ENCODE measurements at places on chromosomes 5 and 9.

DNA sequence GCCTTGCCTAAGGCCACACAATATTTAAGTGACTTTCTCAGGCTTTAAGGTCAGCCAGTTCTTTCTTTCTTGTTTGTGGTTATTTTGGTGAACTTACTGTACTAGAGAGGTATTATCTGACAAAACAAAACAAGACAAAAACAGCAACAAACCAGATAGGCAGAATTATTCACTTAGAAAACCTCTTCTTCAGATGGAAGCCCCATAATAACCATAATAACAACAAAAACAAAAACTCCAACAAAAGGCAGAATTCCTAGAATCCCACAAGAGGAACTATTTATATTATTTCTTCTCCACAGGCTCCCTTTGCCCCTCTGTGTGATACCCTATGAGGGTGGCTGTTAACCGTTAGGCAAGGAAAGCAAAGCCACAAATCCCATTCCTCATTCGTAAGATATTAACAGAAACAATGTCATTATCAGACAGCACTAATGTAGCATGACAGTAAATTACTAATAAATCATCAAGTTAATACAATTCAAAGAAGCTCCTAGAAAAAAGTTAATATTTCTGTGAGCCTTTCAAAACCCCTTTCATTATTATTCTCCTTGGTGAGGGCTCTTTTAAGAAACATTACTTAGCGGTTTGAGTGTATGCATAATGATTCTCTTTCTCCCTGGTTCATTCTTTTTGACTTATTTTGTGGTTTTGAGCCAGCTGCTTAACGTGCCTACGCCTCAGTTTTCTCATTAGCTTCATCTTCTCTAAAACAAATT lies 274.9 kb downstream of the EFNA5 start:
- DNase-seq, result no peak

DNA sequence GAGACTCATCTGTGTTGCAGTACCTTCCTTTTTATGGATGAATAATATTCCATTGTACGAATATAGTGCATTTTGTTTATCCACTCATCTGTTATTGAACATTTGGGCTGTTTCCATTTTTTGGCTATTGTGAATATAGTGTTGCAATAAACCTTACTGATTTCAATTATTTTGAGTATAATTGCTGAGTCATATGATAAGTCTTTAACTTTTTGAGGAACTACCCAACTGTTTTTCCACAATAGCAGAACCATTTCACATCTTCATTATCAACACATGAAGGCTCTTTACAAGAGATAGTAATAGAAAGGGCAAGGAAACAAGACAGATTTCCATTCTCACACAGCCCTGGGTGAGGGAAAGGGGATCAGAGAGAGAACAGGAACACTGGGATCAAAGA lies 329.2 kb downstream of the RAB3C start:
- DNase-seq, result no peak

- DNase-seq, result no peak
Measured at GRCh38 chr9:87871425-87872078, 11.1 kb upstream of the SPATA31E1 start.

- DNase-seq, result no peak
Measured at GRCh38 chr5:126865299-126865698, 88.4 kb downstream of the LMNB1 start.

DNA sequence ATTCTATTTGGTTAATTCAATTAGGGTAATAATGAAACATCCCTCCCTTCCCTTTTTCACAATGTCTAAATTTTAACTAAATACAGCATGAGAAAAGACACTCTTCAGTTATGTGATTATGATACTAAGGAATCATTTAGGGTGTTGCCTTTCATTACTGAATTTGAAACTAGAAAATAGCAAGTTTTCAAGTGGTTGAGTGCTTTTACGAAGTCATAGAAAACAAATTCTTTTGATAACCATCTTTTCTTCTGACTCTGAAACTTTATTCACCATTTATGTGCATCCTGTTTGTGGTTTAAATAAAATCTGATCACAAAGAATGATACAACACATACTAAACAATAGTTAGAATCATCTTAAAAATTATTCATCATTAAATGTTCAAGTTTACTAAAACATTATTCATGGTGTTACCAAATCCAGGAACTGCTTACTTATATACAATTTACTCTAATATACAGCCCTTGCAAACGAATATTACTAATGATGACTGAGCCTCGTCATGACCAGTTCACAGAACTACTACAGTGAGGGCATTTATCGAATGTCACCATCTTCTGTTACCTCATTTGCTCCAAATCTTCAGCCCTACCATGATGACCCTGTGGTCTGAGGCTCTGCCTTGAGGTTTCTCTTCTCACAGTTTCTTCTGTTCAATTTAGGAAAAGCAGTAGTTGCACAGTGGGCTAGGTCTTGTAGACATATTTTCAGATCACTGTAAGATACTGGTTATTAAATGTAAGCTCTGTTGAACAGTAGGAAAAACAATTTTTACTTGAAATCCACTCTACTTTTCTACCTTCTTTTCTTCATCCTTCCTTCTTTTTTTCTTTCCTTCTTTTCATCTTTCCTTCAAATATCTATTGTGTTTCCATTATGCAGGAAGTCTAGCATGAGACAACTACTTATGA lies 18.3 kb upstream of the IL9 start:
- no peak for DNase-seq

GRCh38 chr5:180494510-180495181 lies 467 bp downstream of the CNOT6 start:
- no peak for DNase-seq

DNA sequence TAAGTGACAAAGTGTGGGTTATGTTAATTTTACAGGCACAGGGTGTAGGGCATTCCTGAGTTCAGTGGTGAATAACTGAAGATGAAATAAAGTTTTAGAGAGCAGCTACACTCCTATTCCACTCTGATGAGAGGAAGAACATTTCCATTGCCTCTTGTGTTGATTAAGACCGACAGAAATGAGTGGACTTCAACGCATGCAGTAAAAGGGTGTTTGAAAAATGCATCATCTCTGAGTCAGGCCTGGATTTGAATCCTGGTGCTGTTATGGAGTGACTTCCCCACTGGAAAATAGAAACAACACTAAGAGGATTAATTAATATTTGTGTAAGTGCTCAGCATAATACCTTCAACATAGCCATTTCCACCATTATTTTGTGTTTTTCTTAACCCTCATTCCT lies 86.3 kb downstream of the PRR16 start:
- DNase-seq, result no peak

DNA sequence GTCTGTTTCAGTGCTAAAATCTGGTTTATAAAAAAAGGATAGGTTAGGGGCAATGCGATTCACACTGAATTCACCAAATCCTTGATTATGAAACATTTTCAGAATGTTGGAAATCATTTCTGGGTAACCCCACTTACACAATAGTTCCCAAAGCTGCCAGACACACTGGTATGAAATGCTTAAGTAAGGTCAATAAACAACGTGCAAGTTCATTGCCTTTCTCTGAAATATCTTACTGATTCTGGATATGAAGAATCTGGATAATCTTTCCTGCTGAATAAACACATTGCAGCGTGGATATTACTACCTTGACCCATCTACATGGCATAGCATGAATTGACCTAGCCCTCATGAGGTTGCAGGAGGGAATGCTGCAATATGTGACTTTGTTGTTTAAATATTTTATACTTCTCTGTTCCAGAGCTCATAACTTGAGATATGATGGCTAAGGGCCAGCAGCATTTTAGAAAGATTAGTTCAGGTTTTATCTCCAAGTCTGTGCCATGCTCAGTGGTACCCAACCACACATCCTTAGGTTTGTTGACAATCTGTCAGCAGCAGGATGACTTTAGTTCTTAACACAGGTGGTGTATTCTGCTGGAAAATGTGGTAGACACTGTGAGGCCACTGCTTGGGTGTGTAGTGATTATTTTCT lies 121.0 kb downstream of the NREP start:
- no peak for DNase-seq

- DNase-seq, result no peak
Measured at GRCh38 chr5:142680605-142681259, 5.2 kb downstream of the FGF1 start.

GRCh38 chr5:61466017-61466416 lies 134.0 kb downstream of the ZSWIM6 start:
- DNase-seq, result no peak

GRCh38 chr5:139774980-139775661 lies 20.5 kb upstream of the PSD2 start:
- DNase-seq, result no peak

GRCh38 chr9:129422032-129422842 lies 198.7 kb downstream of the C9orf50 start:
- DNase-seq, result no peak

GRCh38 chr9:134558124-134558905 lies 83.3 kb upstream of the COL5A1 start:
- no peak for DNase-seq

DNA sequence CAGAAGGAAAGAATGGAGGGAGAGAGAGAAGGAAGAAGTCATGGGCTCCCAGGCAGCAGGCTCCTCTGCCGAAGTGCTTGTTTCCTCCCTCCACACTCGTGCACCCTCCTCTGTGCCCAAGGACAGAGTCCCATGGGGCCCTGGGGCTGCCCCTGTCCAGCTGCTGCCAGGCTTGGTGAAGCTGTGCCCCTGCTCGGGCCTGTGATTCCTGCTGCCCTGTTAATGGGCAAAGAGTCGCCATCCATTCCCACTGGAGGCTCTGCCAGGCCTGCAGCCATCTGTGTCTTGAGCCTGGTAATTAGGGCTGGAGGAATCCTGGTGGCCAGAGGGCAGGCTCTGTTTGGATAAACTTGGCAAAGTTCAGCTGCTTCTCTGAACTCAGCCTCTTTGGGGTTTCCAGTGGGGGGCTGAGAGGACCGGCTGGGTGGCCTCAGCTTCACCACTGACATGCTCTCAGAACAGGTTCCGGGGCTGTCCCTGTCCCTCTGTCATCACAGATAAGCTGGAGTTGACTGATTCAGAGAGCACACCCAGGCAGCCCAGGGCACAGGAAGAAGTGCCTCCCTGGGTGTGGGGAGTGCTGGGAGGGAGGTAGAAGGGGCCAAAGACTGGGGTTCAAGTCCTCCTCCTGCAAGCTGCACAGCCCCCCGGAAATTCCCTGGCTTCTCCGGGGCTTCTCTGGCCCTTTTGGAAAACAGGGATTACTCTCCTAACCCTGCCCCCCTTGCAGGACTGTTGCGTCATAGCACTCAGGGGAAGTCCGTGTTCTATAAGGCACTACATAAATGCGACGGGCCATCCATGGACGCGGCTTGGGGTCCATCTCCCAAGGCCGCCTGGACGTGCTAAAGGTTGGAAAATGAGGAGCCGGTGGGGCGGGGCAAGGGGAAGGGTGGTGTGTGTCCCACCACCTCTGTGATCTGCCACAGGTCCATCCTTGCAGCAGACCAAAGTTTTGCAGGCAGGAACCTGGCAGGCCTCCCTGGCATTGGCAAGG lies 154.8 kb downstream of the PAX5 start:
- no peak for DNase-seq

DNA sequence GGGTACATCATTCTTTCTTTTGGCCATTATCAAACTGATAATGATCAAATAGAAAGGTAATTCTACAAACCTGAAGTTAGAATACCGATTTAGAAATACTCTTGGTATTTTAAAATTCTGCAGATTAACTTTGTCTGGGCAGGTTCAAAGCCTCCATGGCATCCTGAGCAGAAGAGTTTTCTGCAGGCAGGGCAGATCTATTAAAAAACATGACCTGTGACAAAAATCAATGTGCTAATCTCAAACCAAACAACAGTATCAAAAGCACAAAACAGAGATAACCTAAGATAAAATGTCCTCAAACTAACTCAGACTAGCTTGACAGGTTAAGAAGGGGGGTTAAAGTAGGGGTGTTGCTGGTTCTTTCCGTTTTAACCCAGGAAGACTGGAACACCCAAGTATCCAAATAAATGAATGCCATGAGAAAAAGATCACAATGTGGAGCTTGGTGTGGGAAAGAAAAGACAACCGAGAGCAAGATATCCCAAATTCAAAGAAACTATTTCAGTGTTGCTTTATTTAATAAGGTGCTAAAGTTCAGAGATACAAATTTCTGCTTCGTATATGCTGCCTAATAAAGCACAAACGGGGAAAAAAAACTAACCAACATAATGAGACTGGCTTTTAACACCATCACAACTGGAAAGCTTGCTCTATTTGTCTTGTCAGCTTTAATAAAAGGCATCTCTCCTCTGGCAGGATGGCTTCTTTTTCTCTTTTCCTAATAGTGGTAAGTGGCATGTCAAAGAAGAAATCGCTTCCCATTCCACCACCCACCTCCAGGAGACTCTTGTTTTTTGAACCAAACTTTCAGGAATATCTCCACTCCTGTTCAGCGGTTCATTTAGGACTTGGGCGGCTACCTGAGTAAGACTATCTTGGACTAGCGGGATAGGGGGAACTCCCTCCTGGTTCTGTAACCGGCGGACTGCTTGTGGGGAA lies 2.3 kb downstream of the EFNA5 start:
- no peak for DNase-seq

DNA sequence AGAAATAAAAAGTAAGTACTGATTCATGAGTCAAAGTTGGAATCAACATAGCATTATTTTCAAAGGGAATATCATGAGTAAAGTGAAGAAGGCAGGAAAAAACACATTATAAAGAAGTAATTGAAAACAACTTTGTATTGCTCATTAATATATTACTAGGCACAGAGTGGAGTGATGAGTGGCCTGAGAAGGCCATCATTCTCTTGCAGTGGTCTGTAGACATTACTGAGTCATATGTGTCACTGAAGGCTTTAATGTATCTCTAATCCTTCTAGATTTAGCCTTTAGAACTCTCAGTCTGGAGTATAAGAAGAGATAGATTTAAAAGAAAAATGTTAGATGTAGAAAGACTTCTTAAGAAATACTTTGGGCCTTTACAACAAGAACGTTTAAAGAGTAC lies 881.4 kb downstream of the DNAH5 start:
- DNase-seq, result no peak

GRCh38 chr9:124782661-124783574 lies 6.0 kb downstream of the OLFML2A start:
- DNase-seq, result no peak

DNA sequence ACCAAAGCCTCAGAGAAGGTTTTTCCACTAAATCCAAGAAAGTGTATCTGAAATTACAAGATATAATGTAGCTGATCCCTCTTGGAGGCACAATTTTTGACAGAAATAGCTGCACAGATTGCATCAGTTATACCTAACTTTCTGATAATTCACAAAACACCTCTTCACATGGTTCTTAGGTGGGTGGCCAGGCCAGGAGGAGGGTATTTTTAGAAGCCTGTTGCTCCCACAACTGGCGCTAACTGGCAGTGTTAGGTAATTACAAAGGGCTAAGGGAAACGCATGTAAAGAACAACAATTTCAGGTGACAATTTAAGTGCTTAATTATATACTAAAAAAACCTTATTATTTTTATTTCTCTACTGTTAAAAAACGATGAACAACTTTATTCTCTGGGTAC lies 247.9 kb downstream of the BNC2 start:
- DNase-seq, result no peak

Data from cortex of kidney (tissue), 1 donor.